Activated naive CD4-positive, alpha-beta T cell (primary cell): ENCODE measurements at places on chromosomes 13 and 19.

DNA sequence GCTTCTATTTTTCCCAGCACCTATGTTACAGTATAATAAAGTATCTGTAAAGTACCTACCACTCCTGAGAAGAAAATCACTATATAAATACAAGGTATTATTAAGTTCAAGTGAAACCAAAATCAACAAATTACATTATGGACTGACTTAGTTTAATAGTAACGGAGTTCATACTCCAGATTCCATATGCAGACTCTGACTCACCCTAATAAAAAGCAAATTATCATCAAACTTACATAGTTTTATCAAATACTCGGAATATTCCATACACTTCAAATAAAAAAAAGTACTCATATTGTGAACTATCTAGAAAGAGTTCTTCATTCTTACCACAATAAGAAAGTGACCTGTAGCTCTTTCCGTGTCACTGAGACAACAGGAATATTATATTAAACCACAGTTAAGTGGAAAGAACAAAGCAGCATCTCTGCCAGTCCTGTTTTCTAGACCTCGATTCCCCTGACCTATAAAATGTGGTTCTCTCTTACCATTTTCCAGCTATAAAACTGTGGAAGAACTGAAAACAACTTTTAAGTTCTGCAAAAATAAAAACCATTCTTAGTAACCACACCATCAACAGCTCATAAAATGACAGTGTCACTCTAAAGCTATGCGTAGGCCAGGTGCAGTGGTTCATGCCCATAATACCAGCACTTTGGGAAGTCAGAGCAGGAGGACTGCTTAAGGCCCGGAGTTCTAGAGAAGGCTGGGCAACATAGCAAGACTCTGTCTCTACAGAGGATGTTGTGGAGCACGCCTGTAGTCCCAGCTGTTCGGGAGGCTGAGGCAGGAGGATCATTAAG, 42.6 kb downstream of the USP12 start:
- DNase-seq: no peak

DNA sequence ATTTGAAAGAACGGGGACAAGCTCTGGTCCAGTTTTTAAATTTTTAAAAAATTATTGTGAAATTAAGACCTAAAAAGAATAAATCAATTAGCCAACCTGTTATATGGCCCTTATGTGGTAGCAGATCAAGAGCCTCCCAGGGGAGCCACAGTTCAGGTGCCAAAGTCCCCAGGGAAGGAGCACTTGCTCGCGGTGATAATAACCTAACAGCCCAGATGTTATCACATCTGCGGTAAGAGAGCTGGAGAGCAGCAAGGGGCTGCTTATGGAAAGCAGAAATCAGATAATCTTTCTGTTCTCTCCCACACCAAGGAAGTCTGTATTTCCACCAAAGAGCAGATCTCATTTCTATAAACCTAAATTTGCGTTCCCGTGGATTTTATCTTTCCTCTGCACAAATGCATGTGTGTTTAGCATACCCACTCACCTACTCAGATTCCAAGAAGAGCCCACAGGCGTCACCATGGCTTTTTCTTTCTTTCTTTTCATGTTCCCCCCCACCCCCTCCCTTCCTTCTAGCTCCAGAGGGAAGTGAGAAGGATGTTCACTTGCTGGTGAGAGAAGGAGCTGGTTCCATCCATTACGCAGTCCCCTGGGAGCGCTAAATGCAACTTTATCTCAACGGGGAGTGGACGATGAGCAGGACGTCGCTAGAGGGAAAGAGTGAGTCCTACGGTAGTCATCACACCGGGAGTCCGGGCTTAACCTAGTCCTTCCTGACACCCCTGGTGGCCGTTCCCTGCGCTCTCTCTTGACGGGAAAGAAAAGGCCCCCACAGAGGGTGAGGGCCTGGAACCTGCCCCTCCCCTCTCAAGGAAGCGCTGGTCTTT, 1.6 kb upstream of the POU4F1 start:
- no peak for DNase-seq

GRCh38 chr19:31318790-31319425, 30.3 kb downstream of the TSHZ3 start:
- DNase-seq: no peak

- DNase-seq: no peak
Measured at GRCh38 chr19:51789061-51789795, 5.7 kb upstream of the FPR3 start.

GRCh38 chr19:48933382-48933932, at the start of gene DHDH:
Gene DHDH, plus strand, starts transcription at chr19:48933699. Its CDS starts 23 bp downstream, at chr19:48933722.
- peak; percentile 33 for DNase-seq
